ENCODE measurements at places on chromosomes 5 and 9. TPM values are rescaled to one million over a fixed set of nuclear protein-coding genes. Genes with fewer than 3 reads are reported as not detected.

Gene BASP1
- 92.2 TPM for total RNA-seq

Gene ALDH1A1
- total RNA-seq: 57.0 TPM

Gene ZDHHC21
- total RNA-seq: 61.3 TPM

Gene TAF1L
- total RNA-seq: under 0.01 TPM

Gene TMC1
- total RNA-seq: 2.2 TPM

Gene CTXN3
- total RNA-seq: not detected

Gene SRD5A1
- total RNA-seq: 9.3 TPM

Gene PCDH12
- total RNA-seq: 35.1 TPM

Gene GEMIN5
- 42.4 TPM for total RNA-seq

Gene TOPORS
- 40.7 TPM for total RNA-seq

Gene FBXW11
- total RNA-seq: 80.4 TPM

Gene CSNK1G3
- total RNA-seq: 77.5 TPM

Gene NPR3
- total RNA-seq: 0.13 TPM

Gene NOL6
- 35.7 TPM for total RNA-seq

Gene PAIP1
- total RNA-seq: 120 TPM

Gene PCDHGB5
- 13.4 TPM for total RNA-seq

Gene C9orf50
- total RNA-seq: not detected

Gene AFAP1L1
- total RNA-seq: 102 TPM

Gene LCN1
- not detected for total RNA-seq

Gene SLC28A3
- total RNA-seq: not detected

Gene PPIC
- total RNA-seq: 26.3 TPM

Gene RNF145
- 53.2 TPM for total RNA-seq

Gene NR6A1
- 1.2 TPM for total RNA-seq

Gene BDP1
- 56.4 TPM for total RNA-seq

Gene TJP2
- 268 TPM for total RNA-seq

Gene PRRX2
- total RNA-seq: not detected

Gene ZNF462
- 10.9 TPM for total RNA-seq

Gene PIP5K1B
- not detected for total RNA-seq

Gene CTNND2
- total RNA-seq: not detected

Gene FCN2
- not detected for total RNA-seq

Gene PCDHA6
- 0.13 TPM for total RNA-seq

Gene CD180
- not detected for total RNA-seq

Gene PCDHA1
- total RNA-seq: not detected

Gene TMEM232
- 0.80 TPM for total RNA-seq

Gene OMD
- total RNA-seq: not detected

Gene MEIKIN
- total RNA-seq: not detected

Gene KCNN2
- 0.36 TPM for total RNA-seq

Gene LCN12
- not detected for total RNA-seq

Gene FREM1
- 0.27 TPM for total RNA-seq

Gene FAM221B
- total RNA-seq: not detected

Gene KCTD16
- 0.27 TPM for total RNA-seq

Gene SHOC1
- total RNA-seq: not detected

Gene CEP78
- total RNA-seq: 43.6 TPM

Gene ANKDD1B
- 0.27 TPM for total RNA-seq

Gene BHMT2
- total RNA-seq: 0.22 TPM

Gene MSMP
- 6.0 TPM for total RNA-seq

Gene FBP1
- total RNA-seq: 13.2 TPM

Gene ADAMTSL1
- 47.3 TPM for total RNA-seq

Gene TIMD4
- not detected for total RNA-seq

Gene SYNPO
- total RNA-seq: 25.9 TPM

Gene CLIC3
- total RNA-seq: 0.27 TPM

Gene ZNF367
- total RNA-seq: 13.8 TPM

Gene CSF1R
- total RNA-seq: not detected

Gene RNF183
- total RNA-seq: not detected

Gene SLC4A9
- not detected for total RNA-seq

Gene BARHL1
- total RNA-seq: not detected
